Activated CD8-positive, alpha-beta memory T cell treated with anti-CD3 and anti-CD28 coated beads, Interleukin-2, amount 10 ng/mL, durations not matched to agents 7 days and 5 days (primary cell): ENCODE measurements at places on chromosomes 12 and 14. TPM values are rescaled to one million over a fixed set of nuclear protein-coding genes. Genes with fewer than 3 reads are reported as not detected.

CD69 gene
- total RNA-seq, result 76.0 TPM

TIGAR gene
- 7.6 TPM for total RNA-seq

LHX5 gene
- not detected for total RNA-seq

SIX4 gene
- 3.9 TPM for total RNA-seq

PRIMA1 gene
- total RNA-seq, result not detected

SERPINA9 gene
- not detected for total RNA-seq

OR4N2 gene
- not detected for total RNA-seq

GYS2 gene
- not detected for total RNA-seq

AMN1 gene
- 3.1 TPM for total RNA-seq

CLEC2B gene
- total RNA-seq, result 55.3 TPM

WNT1 gene
- 1.2 TPM for total RNA-seq

RNASE1 gene
- total RNA-seq, result not detected

OR6C2 gene
- not detected for total RNA-seq

ERP27 gene
- 7.7 TPM for total RNA-seq

FOXM1 gene
- total RNA-seq, result 155 TPM

SERPINA10 gene
- total RNA-seq, result not detected

ART4 gene
- total RNA-seq, result not detected

ZDHHC22 gene
- not detected for total RNA-seq

BHLHE41 gene
- total RNA-seq, result not detected

MED6 gene
- 42.7 TPM for total RNA-seq

CELA1 gene
- not detected for total RNA-seq

ENDOU gene
- total RNA-seq, result not detected
